CD4-positive, alpha-beta T cell treated with Interleukin-12 subunit alpha and Interleukin-12 subunit beta, for 1 hour (primary cell): ENCODE measurements at places on chromosomes 6 and 20.

DNA sequence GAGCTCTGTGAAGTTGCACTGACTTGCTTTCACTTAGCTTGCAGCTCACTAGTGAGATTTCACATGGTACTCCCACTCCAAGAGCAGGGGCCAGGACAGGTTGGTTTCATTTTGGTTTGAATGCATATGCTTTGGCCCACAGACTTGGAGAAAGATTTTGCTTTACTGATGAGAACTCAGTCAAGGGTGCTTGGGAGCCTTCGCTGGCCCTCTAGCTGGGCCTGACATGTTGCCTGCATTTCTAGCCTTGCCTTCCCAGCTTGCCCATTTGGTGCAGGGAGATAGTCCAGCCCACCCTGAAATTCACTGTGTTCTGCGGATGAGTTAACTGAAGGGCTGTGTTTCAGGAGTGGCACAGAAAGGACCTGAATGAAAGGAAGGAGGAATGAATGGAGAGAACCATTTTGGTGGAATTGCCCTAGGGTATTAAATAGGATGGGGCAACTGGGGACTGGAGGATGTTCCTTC is 1.9 kb downstream of the SGK1 start:
- DNase-seq, result no peak

DNA sequence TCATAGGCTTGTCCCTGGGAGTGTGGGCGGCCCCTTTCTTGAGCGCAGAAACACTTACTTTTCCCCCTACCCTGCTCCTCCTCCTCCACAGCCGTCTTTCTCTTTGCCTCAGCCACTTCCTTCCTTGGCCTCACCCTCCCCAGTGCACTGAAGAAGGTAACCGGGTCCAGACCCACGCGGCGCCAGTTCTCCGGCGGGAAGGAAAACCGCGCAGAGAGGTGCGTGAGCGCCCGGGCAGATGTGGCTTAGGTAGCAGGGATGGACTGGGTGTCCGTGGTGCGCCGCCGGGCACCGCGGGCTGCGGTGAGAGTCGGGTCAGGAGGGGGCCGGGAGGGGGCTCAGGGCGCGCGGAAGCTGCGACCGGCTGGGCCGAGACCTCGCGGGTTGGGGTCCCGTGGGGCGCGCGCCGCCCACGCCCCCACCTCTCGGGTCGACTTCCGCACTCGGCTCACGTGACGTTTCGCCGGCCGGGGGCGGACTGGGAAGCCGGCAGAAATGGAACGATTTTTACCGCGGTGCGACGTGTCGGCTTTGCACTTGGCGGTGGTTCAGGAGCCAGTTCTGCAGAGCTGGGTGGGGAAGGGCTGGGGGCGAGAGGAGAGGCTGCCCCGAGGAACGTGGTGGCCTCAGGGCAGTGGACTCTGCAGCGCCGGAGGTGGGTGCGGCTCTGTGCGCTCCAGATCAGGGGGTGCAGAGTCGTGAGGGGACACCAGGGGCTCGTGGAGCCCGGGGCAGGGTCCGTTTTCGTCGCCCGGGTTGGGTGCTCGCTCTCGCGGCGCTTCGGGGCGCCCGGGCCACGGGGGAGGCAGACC is at the start of gene ABRACL:
ABRACL (plus strand) TSS at position 88 of the 812 bp plus-strand sequence. CDS start 5,416 bp downstream, outside the sequence.
- DNase-seq, result peak; percentile 75

DNA sequence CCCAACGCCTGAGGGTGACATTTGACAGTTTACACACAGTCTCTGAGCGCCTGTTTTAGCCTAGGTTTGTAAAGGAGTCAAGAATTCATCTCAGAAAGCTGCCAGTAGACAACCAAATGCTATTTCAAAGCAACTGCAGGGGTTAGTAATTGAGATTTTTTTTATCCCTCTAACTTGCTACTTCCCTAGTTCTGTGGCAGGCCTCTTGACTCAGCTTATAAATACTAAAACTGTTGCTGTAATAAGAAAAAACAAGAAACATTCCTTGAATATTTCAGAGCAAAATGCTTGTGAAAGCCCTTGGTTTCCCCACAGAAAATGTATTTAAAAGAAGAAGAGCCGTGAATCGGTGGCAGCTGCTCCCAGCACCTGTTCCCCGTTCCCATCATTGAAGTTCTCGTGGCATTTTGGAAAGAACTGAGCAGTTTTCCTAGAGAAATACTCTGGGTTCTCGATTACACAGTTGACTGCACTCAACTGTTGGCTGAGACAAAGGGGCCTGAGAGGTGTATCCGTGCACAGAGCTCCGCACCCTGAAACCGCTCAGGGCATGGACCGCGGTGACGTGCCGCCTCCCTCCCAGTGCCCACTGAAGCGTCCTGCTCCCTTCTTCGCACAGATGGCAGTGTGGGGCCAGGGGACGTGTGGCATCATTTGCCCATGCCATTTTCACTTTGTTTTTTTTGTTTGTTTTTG is 20.9 kb downstream of the DLL1 start:
- no peak for DNase-seq

- DNase-seq, result no peak
Measured at GRCh38 chr6:166545156-166546034, 41.1 kb downstream of the RAMACL start.

GRCh38 chr6:162119341-162119740 is 608.2 kb downstream of the PRKN start:
- no peak for DNase-seq

- DNase-seq, result no peak
Measured at GRCh38 chr6:156376091-156376490, 401.1 kb upstream of the ARID1B start.

- no peak for DNase-seq
Measured at GRCh38 chr6:3739311-3739897, 12.1 kb downstream of the PXDC1 start.

DNA sequence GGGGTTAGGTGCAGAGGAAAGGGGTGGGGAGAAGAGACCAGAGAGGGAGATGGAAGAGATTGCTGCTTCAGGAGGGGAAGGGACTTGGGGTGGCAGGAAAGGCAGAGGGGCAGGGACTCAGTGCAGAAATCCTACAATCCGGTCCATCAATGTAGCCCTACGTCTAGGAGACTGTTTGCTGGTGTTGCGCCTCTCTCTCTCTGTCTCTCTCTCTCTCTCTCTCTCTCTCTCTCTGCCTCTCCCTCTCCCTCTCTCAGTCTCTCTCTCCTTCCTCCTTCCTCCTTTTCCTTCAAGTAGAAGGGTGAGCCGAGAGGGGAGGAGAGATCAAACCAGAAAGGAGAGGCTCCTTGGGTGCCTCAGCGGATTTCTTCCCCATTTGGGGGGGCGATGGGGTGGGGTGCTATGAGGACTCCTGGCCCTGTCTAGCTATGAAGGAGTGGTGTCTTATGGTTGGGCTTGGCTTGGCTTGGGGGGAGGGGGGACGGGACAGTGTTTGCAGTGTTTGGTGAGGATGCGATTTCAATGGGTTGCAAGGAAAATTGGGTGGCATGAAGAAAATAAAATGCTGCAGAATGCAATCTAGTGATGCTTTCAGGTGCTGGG is 181.2 kb downstream of the TBXT start:
- no peak for DNase-seq

DNA sequence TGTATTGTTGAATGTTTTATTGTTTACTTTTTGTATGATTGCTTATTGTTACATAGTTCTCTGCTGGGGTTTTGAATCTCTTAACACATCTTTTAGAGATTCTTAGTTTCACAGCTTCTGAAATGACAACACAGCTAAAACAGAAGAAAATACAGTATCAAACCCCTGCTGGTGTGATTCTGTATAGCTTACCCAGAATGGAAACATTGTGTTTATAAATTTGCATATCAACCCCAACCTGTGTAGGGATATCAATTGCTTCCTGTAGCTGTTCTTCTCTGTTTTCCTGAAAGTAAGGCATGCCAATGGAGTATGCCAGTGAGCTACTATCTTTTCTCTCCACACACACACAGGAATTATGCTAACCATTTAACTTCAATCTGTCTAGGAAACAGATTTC is 64.3 kb upstream of the ID4 start:
- DNase-seq, result no peak

DNA sequence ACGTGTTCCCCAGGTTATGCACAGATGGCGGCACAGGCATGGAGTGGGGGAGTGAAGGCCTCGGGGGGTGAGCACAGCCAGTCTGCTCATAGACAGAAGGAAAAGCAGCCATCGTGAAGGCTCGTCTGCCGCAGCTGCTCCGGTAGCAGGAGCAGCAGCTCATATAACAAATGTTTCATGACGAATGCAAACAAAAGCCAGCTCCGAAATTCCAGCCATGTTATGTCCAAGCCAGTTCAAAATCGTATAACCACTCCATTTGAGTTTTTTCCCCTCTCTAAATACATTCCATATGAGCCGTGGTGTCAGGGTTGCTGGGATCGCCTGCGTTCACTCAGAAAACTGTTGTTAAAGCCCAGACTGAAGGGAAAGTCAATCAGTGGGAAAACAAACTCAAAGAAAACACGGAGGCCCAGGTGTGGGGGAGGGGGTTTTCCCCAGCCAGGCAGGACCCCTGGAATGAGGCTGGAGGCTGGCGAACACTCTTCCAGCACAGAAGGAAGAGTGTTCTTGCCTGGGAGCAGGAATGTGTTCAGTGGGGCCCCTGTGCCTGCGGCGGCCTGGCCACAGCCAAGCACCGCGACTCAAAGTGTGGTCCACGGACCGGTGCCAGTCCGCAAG is 280.4 kb upstream of the TAB2 start:
- DNase-seq, result no peak

DNA sequence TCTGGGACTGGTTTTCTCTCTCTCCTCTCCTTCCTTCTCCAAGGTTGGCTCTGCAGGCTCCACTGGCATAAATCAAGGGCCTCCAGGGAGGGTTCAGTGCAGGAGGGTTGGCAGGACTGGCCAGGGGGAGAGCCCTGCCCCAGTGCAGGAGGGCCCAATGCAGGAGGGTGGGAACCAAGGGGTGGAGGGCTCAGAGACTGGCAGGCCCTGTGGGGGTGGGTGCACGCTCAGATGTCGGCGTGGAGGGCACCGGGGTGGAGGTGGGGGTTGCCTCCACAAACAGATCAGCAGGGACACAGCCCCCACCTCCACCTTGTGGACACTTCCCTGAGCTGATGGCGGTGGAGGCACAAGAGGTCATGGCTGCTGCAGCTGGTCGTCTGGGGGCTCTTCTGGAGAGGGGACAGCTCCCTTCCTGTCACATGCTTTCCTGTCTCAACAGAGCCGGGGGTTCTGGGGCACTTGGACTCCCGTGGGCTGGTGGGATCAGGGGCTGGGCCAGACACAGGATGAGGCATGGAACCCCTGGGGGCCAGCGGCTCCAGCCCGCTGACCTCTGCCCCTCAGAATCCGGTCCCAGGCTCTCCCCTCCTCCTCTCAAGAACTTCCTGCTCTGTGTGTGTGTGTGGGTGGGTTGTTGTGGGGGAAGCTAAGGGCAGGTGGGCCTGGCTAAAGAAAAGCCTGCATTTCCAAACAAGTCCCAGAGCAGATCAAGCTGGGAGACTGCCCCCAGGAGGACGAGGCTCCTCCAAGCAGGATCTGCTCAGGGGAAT is 2.7 kb upstream of the ABHD16B start:
- DNase-seq, result no peak

DNA sequence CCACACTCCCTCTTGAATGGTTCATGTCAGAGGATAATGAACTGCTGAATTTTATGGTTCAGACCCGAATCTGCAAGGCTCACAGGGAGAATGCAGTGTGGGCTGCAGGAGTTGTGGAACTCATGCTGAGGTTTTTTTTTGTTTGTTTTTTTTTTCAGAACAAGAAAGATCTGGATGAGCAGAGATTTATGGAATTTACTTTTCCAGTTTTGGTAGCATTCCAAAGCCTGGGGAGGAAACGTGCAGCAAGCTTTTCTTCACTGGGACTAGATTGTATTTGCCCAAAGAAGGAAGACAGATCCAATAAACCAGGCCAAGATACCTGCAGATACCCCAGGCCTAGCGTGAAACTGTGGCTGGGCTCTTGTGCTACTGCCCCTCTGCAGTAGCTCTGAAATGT is 223.9 kb upstream of the TAB2 start:
- DNase-seq, result no peak

- DNase-seq, result no peak
Measured at GRCh38 chr6:57294862-57295445, 22.5 kb upstream of the PRIM2 start.

GRCh38 chr6:87344731-87345130 is at the start of gene C6orf163:
C6orf163 (plus strand) TSS chr6:87344813; CDS start chr6:87345100, 287 bp downstream.
- DNase-seq, result no peak

DNA sequence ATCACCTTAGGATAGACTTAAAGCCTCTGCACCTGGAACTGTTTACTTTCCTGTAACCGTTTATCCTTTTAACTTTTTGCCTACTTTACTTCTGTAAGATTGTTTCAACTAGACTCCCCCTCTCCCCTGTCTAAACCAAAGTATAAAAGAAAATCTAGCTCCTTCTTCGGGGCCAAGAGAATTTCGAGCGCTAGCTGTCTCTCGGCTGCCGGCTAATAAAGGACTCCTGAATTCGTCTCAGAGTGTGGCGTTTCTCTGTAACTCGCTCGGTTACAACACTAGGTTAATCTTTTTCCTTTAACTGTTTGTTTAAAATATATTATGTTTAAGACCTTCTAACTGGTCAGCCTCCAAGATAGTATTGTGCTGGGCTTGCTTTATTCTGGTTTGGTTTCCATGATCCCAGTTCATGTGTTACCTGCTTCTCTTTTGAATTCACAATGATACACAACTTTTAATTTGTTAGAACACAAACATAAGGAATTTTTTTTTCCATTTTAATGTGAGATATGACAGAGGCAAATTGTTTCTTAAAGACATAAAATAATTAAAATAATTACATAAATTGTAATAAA is 8.7 kb upstream of the NQO2 start:
- no peak for DNase-seq

DNA sequence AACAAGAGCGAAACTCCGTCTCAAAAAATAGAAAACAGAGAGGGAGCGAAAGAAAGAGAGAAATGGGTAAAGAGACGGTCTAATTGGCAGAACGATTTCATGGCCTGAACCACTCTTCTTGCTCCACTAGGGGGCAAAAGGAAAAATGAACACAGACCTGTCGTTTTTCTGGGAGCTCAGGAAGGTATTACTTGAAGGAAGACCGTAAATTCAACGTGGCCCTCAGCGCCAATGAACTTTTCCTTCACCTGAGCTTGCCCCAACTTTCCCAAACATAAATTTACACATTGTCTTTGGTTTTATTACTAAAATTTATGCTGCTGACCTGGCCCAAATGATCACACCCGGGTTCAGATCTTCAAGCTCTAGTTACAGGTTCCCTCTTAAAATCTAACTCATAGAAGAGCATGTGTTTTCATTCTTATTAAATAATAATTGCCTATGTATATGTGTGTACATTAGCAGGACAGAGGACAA is 67.3 kb downstream of the ATP9A start:
- peak; percentile 11 for DNase-seq

- DNase-seq, result no peak
Measured at GRCh38 chr20:48949304-48950170, 28.0 kb downstream of the ARFGEF2 start.

DNA sequence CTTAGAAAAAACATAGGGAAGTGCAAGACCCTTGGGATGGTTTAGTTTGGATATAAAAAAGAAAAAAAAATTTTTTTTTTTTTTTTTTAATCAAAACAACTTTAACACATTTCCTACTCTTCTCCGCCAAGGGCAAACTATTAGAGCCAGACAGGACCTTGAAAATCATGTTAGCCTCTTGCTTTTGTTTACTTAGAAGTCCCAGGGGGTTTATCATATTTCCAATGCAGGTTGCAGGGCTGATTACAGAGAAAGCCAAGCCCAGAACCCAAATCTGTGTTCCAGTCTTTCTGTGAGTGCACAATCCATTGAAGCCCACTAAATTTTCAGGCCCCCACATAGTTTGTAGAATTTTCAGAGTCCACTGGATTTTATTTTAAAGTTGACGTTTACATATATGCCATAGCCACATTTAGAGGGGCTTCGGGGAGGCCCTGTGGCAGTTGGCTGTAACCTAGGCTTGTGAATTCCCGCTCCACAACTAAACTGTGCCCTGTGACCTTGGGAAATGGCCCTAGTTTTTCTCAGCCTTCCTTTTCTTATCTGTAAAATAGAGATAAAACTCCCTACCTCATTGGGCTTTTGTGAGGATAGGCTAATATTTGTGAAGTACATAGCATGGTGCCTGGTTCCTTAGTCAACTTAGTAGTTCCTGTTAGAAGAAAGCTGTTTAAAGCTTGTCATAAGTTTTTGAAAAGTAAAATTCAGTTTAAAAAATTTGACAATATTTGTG is 55.7 kb downstream of the NCOA7 start:
- DNase-seq, result no peak
